ENCODE measurements at places on chromosomes 11 and 22.

- no peak for DNase-seq
Observed at GRCh38 chr22:38871360-38872171, 450 bp downstream of the CBX6 start.

GRCh38 chr11:62399878-62400266 is 19.0 kb upstream of the SCGB1A1 start:
- no peak for DNase-seq

GRCh38 chr11:37914859-37915258 is 1316.8 kb upstream of the RAG2 start:
- DNase-seq: no peak

GRCh38 chr22:27241430-27242321 is 559.9 kb downstream of the MN1 start:
- DNase-seq: no peak

- DNase-seq: no peak
Observed at GRCh38 chr11:35347921-35348331, 71.4 kb downstream of the SLC1A2 start.

GRCh38 chr11:88494848-88495247 is 157.3 kb upstream of the CTSC start:
- DNase-seq: no peak

- DNase-seq: no peak
Observed at GRCh38 chr22:24497841-24498258, 2.7 kb downstream of the UPB1 start.

DNA sequence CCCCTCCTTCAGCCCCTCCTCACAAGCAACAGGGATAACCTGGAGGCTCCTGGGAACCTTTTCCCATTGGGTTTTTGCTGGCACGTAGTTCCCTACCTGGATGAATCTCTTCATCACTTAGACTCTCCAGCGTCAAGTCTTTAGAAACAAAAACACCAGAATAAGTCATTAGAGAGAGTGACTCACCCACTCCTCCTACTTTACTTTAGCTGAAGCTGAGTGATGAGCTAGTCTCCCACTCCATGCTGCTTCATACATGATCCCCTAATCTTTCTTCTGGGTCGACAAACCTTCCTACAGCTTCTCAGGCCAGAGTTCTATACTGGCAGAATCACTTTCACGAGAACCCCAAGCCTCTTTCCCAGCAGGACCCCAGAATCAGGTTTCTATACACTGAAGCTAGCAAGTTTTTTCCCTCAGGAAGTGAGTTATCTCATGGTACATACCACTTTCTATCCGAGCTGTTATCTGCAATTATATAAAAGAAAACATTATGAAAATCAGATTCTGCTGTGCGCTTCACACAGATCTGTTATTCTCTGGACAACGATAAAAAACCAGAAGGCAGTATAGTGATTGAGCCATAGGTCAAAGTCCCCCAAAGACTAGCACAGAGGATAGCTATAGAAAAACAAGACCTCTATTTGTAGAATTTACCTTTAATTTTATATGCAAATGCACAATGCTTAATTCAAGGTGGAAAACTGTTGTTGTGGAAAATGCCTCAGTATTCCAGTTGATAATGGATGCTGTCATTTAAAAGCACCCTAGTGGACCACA is 18.7 kb downstream of the DRICH1 start:
- no peak for DNase-seq

DNA sequence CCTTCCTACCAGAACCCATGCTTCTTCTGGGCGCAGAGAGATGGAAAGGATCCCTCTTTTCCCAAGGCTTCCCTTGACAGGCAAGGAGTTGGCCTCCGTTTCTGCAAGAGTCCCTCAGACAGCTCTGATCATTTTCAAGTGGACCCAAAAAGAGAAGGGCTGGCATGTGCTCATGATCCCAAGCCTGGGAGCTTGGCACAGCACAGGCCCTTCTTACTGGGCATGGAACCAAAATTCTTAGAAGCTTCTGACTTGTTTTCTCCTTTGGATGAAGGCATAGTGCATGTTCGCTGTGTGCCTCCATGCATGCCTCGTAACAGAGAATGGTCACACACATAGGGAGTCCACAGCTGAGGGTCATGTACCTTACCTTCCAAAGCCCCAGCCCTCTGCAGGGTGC is 449.6 kb downstream of the MIAT start:
- DNase-seq: no peak

DNA sequence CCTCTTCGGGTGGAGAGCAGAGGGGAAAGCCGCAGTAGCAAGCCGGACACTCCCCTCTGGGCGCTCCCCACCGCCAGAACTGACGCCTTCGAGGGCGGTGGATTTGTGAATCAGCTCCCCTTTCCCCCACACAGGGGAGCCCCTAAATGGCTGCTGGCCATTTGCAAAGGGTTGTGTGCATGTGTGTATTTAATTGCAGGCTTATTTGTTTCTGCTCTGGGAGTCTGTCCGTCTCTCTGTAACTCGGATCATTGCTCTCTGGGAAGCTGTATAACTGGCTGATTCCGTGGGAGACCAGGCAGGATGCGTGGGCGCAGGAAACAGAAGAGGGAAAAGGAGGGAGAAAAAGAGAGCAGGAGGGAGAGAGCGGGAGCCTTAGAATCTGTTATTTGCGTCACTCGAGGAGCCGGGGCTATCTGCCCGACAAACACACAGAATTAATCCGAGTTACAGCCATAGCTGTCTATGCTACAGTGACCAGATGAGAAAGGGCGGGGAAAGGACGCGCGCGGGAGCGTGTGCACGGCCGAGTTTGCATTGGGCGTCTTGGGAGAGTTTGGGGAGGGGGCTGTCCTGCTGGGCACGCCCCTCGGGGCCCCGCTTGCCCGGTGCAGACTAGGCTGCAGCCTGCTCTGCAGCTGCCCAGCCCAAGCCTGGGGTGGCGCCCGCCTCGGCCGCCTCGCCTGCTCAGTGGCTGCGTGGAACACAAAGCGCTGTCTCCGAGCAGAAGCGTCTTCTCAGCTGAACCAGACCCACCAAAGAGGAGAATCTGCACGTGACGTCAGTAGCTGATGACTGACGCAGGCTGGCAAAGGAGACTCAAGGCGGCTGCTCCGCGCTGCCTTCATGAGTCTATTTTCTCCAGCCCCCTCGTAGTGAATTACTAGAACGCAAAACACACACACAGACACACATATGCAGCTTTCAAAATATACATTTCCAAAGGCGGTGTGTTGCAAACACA is 105.3 kb upstream of the HSD17B12 start:
- no peak for DNase-seq

- DNase-seq: no peak
Observed at GRCh38 chr11:44574610-44575287, 9.3 kb downstream of the CD82 start.

- DNase-seq: no peak
Observed at GRCh38 chr11:71336996-71337754, 84.8 kb upstream of the SHANK2 start.

DNA sequence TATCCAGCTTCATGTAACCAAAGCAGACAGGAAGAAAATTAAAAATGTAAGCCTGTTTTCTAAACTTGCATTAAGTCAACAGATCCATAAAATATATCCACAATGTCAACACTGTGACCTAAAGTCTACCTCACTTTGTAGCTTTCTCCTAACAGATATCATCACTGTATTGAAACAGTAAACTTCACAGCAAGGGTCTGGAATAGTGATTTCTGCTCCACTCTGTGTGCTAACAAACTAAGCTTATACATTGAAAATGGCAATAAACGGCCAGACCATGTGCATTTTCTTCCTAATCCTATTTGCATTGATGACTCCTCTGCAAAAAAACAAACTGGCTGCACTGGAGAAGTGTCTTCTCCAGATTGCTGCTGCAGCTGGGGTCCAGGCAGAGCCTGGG is 26.8 kb downstream of the CADM1 start:
- no peak for DNase-seq

- DNase-seq: no peak
Observed at GRCh38 chr11:21474529-21474928, 718.4 kb upstream of the ANO5 start.

- DNase-seq: no peak
Observed at GRCh38 chr11:14258221-14258935, 100.6 kb downstream of the RRAS2 start.

GRCh38 chr22:20229916-20230775 is 38.0 kb downstream of the RTN4R start:
- no peak for DNase-seq

DNA sequence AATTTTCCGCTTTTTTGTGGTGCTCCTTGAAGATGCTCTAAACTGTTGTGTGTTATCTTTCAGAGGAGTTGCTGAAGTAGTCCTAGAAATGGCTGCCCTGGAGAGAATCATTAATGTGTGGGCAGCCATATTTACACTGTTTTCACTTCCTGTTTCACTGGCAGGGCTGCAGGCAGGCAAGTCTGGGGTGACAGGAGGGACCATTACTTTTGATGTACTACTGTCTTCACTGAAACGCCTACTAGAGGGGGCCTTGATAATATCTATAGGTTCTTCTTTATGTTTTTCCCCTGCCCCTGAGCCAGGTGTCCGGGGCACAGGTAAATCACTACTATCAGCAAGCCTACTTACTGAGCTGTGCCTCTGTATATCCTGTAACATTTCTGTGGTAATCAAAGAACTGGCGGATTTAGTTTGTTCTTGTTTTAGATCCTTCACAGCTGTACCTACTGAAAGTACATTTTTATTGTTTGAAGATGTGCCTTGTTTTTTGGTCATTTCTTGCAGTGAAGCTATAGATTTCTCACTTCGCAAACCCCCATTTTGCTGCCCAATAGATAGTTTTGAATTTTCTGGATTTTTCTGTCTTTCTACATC is 39.7 kb downstream of the ACAT1 start:
- DNase-seq: no peak

GRCh38 chr11:21810650-21811049 is 382.2 kb upstream of the ANO5 start:
- no peak for DNase-seq

GRCh38 chr11:21582791-21583190 is 610.1 kb upstream of the ANO5 start:
- no peak for DNase-seq

DNA sequence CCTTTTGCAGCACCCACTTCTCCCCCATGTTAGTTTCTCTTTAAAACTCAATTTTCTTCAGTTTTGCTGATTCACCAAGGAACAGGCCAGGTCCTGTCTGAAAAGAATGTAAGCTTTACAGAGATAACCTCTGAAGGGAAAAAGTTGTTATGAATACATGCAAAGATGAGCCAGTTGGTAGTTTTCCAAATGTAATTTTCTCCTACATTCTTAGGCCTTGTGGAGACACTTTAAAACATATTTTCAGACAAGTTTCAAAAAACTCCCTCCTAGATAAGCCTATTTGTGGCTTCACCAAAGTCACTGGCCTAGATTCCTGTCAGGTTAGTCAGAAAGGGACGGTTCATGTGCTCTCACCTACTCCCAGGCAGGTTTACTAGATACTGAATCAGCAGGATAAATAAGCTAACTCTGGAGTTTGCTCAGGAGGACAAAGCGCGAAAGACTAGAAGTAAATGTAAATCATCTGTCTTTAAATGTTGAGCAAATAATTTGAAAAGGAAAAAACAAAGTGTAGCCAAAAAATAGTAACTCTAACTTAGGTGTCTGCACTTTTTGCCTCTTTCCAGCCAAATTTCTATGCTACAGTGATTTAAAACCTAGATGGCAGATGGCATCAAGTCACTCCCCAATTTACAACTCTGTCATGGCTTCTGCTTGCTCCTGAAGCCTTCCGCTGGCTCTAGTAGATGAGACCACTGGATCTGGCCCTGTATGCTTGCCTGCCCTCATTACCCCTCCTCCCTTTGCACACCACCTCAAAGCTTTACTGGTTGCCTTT is 4.9 kb upstream of the ATP6V1E1 start:
- no peak for DNase-seq

DNA sequence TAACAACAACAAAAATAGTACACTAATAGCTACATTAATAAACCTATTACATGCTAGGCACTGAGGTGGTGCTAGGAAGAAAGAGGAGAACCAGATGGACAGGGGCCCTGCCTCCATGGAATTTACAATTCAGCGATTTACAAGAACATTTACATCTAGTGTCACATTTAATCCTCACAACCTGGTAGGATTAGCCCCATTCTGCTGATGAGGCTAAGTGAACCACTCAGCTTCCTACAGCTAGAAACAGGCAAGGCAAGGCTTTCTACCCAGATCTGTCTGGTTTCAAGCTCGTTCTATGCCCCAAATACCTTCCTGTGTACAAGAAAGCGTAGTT is 368.4 kb downstream of the BUD13 start:
- no peak for DNase-seq

GRCh38 chr22:34763496-34763895 is 302.5 kb upstream of the ISX start:
- DNase-seq: no peak

DNA sequence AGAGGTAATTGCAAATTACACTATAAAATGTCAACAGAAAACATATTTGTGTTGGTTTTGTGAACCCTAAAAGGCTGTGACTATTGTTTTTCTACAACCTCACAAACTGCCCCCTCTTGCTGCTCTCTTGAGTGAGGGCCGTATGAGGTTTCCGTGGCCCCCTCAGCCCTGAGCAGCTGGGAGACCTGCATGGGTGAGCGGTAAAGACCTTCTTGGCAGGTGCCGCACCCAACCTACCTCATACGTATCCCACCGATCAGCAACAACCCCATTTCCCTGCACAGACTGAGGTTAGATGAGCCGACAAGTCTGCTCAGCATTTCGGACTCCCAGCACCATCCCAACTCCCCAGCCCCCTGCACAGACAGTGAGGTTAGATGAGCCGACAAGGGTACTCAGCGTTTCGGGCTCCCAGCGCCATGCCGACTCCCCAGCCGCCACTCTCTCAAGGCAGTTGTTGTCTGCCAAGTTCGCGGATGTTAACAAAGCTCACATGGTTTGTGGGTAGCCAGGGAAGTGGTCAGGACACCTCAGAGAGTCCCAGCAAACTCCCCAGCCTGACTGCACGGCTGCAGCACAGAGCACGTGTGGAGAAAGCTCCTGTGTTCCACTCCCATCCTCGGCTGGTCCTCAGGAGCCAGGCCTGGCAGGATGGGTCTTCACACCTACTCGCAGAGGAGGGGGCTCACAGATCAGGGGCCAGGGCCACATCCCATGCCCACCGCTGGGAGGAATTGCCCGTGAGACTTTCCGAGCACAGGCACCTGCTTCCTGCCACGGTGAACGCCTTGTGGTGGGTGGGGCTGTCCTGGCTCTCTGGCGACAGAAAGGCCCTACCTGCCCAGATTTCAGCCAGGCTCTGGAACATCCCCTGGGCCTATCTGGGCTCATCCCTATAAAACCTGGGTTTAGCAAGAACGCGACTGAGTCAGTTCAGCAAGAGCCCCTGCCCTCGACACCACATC is 502.9 kb downstream of the BRD1 start:
- no peak for DNase-seq

GRCh38 chr11:19664886-19665548 is 47.6 kb upstream of the NAV2 start:
- DNase-seq: no peak

GRCh38 chr11:45909594-45910475 is 2.8 kb upstream of the FREY1 start:
- DNase-seq: no peak
